ENCODE measurements at places on chromosomes 13 and 19.

DNA sequence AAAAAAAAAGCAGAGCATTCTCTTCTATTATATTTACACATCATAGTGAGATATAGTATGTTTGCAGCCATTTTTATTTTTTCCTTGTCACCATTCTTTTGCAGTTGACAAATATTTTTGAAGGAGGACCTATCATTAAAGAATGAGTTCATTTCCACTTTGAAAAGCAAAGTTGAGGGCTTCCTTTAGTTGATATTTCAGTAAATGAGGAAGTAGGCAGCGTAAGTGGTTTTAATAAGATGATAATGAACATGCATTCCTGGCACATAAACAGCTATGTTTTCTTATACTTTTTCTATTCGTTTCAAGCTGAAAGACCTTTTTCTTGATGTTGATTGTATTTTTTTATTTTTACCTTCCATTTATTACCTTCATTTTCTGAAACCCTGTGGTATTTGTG is 66.2 kb downstream of the ZMYM2 start:
- DNase-seq = no peak

GRCh38 chr13:33723772-33724435 is 94.0 kb upstream of the RFC3 start:
- DNase-seq = peak; percentile 22

DNA sequence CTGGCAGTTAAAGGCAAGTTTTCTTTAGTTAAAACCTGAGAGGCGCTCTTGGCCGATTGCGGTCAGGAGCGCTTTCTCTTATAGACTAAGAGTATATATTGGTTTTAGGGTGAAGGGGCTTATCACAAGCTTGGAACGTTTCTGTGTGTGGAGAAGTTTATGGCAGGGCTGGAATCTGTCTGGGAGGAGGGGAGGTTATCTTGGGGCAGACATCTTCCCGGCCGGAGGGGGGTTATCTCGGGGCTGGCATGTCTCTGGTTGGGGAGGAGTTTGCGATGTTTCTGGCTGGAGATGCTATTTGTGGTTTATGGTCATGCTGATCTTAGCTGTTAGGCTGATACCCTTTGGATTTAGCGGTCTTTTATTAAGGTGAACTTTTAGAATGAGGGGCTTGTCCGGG is 18.3 kb downstream of the KDM4B start:
- no peak for DNase-seq

DNA sequence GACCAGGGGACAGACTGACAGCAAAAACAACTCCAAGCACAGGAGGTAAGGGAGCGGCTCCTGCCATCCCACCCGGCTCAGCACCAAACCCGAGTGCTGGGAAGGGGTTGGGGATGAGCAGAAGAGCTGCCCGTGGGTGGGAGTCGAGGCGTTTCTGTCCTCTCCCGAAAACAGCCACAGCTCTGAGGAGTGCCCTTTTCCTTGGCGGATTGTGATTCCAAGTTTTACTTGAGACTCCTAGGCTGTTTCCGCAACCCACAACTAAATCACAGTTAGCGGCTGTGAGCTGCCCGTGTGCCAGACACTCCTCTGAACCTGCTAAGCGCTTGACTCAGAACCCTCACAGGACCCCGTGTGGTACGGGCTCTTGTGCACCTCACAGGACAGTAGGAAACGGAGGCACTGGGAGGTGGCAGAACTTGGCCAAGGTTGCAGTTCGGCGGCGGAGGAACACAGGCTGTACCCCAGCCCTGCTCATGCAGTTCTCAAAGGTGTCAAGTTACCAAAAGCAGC is 21.4 kb downstream of the CFAP97D2 start:
- no peak for DNase-seq

DNA sequence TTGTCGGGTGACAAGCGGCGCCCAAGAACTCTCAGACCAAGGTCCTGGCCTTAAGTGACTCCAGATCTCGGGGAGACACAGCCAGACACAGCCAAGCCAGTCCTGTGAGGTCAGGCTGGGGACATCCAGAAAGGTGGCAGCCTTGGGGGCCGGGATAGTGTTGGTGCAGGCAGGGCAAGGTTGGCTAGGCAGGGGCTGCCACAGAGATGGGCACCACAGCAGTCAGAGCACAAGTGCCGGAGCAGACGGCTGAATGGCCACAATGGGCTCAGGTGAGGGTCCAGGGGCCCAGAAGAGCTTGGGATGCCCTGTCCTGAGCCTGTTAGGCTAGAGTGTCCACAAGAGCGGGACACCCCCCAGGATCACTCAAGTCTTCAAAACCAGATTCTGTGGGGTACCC is 32.2 kb downstream of the MAU2 start:
- no peak for DNase-seq

DNA sequence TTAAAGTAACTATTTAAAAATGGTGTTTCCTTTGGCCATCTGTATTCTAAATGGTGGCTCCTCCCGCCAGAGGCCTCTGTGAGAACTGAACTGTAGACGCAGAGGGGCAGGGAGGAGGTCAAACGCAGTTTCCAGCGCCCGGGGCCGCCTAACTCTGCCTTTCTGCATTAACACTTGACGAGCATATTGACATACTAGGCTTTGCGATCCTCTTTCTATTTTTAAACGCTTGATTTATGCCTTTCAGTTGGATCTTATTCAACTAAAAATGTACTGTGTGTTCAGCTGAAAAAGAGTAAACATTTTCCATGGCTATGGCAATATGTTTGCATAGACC is 74.7 kb downstream of the SPACA7 start:
- DNase-seq = no peak

DNA sequence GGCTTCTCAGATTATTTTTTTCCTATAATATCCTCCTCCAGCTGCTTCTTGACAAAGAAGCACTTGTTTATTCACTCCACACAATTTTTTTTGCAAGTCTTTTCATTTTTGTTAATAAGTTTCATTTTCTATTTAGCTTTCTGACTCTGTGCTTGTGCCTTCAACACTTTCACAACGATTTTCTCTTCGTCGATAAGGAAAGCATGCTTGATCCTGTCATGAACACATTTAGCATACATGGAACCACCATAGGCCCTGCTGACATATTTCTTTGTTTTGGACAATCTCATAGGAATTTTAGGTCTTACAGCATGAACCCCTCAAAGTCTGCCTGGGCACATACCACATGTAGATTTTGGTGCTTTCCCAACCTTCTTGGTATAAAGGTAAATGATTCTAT is 346.0 kb downstream of the KCNRG start:
- no peak for DNase-seq

DNA sequence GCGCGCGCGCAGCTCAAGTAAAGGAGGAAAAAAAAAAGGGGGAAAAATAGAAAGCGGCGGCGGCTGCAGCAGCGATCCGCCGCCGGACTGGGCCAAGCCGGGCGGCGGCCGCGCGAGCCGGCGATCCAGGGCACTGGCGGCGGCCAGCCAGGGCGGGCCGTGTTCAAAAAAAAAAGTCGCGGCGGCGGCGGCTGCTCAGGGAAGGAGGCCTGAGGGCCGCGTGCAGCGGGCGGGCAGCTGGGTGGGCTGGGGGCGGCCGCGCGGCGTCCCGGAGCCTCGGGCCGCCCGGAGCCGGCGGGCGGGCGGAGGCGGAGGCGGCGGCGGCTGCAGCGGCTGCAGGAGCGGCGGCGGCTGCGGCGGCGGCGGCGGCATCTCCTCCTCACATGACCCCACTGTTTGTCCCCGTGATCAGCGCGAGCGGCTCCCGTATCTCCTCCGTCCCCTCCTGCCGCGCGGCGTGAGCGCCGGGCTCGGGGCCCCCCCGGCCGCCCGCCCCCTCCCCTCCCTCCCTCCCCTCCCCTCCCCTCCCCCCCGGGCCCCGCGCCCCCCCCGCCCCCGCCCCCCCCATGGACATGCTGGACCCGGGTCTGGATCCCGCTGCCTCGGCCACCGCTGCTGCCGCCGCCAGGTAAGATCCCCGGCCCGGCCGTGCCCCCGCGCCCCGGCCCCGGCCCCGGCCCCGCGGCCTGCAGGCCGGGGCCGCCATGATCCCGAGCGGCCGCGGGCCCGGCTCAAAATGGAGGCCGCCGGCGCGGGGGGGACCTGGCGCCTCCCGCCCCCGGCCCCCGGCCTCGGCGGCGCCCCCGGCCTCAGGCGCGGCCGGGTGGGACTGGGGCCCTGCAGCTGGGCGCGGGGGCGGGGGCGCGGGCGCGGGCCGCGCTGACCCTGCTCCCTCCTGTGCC is at the start of gene USF2:
USF2 (plus strand) TSS at position 427 of the 902 bp plus-strand sequence; CDS start at position 567, 140 bp downstream.
- no peak for DNase-seq

DNA sequence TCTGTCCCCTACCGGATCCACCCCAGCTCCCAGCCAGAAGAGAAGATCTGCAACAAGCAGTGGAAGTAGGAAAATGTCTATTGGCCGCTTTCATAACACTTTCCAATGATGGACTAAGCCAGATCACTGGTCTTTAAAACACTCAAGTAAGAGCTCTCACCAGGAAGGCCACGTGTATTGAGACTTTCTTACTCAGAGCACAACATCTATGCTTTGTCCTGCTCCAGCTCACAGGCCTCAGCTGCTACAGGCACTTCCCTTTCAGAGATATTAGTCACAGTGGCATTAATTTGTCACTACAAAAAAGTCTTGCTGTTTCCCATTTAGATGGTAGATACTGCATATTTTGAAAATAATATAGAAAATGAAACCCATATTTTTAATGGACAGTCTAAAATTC is 164.2 kb downstream of the ABCC4 start:
- no peak for DNase-seq

- no peak for DNase-seq
Observed at GRCh38 chr19:3710265-3710812, 2.2 kb downstream of the TJP3 start.

GRCh38 chr19:50022823-50023222 is 2.3 kb downstream of the VRK3 start:
- DNase-seq = no peak

DNA sequence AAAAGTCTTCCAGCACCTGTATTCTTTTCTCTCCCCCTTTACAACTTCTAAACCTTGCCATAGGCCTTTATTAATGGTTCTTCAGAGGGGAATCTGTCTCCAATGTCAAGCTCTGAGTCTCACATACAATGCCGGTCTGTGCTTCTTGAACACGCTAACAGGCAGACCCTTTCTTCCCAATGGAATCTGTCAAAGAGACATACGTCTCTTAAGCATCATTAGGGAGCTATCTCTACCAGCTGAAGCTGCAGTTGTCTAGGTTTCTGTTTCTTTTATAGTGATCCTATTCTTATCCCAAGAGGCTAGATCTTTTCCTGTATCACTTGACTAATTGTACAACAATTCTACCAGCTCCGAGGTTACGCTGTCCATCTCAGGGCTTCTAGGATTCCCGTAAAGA is 560.8 kb upstream of the NBEA start:
- no peak for DNase-seq

DNA sequence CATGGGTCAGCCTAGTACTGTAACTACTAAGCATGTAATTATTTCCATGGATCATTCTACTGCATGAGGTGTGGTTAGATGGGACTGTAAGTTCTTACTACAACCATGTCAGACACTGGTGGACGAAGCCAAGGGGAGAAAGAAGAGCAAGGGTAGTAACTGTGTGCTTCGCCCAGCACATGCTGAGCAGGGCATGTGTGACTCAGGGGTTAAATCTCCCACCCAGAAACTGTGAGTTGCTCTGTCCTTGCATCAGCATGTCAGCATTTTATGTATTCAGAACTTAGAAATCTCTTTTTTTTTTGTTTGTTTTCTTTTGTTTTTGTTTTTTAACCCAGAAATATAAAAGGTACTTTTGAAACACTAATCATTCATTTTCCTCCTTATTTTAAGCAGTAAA is 436.6 kb upstream of the KLF12 start:
- no peak for DNase-seq

DNA sequence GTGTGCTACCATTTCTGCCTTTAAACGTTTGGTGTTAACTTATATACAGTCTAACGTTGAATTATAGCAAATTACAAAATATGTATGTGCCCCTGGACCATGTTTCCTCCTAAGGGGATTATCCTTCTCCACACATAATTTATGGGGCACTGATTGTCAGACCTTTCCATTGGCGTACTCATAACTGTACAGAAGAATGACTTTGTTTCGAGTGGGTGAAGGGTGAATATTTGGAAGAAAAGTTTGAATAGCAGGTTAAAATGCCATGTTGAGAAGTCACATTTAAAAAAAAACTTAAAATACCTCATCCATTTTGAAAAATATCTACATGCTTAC is 58.8 kb downstream of the SLC10A2 start:
- DNase-seq = no peak

DNA sequence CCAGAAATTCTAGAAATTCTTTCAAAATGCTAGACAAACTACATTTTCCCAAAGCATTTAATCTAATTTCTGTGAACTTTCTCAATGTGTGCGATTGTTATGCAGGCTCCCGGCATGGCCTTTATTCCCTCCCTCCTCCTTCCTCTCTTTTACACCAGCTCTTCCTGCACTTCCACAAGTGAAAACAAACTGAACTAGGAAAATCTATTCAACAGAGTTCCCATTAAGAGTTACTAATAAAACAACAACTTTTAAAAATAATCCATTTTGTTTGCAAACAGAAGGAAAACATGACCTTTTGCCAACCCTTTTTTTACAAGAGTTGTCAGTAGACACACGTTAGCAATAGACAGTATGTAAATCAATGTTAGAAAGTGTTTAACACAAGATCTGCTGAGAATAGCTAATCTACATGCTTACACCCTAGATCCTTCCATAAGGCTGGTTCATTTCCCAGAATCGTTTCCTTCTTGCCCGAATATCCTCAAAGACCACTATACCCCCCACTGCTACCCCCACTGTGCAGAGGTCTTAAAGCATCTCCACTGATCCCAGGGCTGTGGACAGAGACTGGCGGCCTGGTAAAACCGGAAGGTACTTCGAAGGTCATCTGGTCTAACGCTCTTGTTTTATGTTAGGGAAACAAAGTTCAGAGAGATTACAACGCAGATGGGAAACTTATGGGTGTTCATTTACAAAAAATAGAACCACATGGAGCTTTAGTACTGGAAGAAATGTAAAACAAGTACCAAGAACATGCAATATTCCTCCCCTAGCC is 98.0 kb downstream of the FOXO1 start:
- no peak for DNase-seq

- no peak for DNase-seq
Observed at GRCh38 chr19:33248954-33249613, 23.4 kb upstream of the SLC7A10 start.

GRCh38 chr19:42363614-42364346 is 26.3 kb downstream of the CNFN start:
- DNase-seq = no peak

DNA sequence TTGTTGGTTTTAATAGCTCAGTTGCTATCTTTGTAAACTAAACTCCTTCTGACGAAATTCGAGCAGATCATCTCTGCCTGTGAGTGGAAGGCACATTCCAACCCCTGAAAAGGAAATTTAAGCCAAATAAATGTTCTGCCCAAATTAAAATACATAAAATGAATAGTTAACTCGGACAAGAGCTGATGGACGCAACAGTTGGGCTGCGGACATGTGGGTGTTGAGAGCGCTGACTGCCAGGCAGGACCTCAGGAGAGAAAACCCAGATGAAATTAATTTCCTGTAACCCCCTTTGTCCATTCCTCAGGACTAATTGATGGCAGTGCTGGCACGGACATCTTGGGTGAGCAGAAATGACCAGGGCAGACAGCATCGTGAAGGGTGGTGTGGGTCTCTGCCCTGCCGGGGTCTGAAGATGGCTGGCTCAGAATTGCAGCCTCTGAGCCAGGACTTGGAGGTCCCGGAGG is 86.5 kb downstream of the TSHZ3 start:
- DNase-seq = no peak

GRCh38 chr13:32695602-32696250 is 109.5 kb downstream of the PDS5B start:
- DNase-seq = no peak

- DNase-seq = no peak
Observed at GRCh38 chr19:18202778-18203407, 949 bp downstream of the RAB3A start.

GRCh38 chr13:43516401-43516833 is 270.4 kb downstream of the ENOX1 start:
- DNase-seq = no peak
